Activated naive CD8-positive, alpha-beta T cell treated with anti-CD3 and anti-CD28 coated beads, Interleukin-2, amount 50 U/mL, for 16 hours (primary cell): ENCODE measurements at places on chromosomes 2 and 18.

DNA sequence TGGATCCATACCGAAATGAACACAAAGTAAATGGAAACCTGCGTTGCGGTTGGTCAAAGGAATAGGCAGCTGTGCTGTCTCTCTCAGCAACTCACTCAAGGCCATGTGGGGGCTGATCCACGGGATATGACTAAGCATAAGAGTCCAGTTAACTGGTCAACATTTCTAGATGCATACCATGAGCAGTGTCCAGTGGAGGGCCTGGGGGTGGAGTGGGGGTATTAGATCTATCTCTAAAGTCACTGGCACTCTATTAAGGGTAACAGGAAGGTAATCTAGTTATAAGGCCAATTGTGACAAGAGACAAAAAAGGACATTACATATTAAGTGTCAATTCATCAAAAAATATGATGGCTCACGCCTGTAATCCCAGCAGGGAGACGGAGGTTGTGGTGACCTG, 136.8 kb downstream of the TTC32 start:
- DNase-seq, result no peak

DNA sequence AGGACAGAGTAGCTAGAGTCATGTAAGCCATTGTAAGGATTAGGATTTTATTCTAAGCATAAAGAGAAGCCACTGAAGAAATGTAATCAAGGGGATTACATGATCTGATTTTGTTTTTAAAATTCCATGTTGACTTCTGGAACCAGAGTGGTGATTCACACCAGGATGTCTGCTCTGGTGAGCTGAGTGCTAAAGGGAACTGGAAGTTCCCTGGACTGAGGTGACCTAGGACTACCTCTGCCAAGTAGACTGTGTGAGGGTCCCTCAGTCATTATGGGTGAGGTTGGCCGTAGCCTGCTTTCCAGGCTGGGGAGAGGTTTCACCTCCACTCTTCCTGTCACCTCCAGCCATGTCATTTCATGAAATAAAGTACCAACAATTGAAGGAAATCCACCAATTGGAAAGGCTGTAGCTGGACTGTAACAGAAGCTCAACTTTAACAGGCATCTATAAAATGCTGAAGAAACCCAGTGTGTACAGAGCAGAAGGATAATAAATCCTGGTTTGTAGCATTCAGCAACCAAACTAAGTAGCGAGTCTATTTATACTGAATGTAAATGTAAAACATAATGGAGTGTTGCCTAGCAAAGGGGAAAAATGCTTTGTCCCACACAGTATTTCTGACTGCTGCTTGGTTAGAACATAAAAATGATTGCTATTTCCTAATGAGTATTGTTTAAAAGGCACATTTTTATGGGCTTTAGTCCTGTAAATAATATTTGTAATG, 507.4 kb upstream of the PKDCC start:
- no peak for DNase-seq

DNA sequence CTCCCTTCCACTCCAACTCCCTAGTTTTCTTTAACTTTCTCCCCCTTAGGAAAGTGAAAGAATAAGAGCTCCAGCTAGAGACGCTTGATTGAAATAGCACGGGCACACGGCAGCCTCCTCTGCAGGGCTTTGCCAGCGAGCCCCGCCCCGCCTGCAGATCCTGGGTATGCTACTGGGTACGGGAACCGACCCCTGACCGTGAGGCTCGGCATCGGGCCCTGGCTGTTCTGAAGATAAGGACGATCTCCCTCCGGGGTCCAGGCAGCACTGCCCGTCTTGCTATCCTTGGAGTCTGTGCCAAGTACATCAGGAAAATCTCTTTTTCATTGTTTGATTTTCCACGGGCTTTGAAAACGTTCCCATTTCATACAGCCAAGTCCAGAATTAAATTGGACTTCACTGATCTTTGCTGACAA, 284.5 kb downstream of the MTX2 start:
- no peak for DNase-seq

DNA sequence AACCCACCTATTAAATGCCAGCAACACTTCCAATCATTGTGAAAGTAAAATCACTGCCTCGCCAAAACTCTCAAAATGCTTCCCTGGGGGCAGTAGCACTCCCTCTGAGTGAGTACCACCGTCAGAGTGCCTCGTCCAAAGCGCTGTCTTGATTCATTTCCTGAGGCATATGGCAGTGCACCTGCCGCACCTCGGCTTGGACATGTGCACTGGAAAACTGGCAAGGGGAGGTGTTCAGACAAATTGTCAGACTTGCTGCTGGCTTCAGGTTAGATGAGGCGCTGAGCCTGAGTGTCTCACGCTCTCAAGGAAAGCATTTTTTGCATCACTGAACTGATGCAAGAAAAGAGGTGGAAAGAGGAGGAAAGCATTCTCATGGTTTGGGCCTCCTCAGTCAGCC, 132.8 kb downstream of the ATL2 start:
- no peak for DNase-seq

GRCh38 chr2:155381436-155381835, 682.9 kb downstream of the KCNJ3 start:
- DNase-seq, result no peak

DNA sequence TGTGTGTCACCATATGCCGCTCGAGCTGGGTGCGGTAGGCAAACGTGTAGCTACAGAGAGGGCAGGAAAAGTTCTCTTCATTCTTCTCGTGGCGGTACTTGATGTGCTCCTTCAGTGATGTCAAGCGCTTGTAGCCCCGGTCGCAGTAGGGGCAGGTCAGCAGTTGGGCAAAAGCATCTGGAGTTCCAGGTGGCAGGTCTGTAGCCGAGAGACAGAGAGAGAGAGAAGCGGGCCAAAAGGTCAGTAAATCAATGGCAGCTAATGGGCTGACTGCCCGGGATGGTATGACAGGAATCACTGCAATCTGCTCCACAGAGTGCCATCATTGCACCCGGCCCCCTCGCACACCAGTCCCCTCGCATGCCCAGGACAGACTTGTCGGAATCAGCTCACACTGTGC, 116.0 kb downstream of the ZEB2 start:
- no peak for DNase-seq

DNA sequence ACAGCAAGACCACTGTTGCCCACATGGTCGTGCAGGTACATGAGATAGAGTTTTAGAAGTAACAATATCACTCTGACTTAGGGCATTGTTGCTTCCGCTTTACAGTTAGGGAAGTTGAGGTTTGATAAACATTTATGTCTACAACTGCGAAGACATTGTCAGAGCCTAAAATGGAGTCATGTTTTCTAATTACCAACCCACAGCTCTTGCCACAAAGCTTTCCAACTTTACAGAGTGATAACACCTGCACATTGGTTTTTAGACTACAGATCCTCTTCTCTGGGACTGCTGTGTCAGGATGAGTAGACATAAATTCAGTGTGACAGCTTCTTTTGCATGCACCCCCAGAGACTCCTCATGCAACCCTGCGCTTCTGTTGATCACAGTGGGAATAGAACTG, 119.0 kb downstream of the FEZ2 start:
- no peak for DNase-seq

GRCh38 chr2:150133623-150134022, 353.8 kb downstream of the RND3 start:
- DNase-seq, result no peak

GRCh38 chr2:42824454-42824807, 32.0 kb upstream of the HAAO start:
- DNase-seq, result no peak

DNA sequence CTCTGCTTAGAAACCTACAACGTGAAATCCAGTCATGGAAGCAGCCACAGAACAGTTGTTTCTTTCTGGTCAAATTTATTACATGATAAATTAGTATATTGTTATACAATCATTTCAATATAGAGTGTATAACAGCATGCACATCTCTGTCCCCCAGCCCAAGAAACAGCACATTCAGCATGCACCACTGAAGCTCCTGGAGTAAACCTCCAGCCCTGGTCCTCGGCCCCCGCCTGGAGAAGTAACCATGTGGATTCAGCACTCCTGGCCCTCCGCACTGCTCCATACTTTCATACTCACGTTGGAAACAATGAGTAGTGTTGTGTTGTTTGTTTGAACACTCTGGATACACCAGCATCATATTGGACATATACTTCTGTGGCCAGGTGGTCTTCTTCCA, 15.3 kb upstream of the ID2 start:
- DNase-seq, result no peak

DNA sequence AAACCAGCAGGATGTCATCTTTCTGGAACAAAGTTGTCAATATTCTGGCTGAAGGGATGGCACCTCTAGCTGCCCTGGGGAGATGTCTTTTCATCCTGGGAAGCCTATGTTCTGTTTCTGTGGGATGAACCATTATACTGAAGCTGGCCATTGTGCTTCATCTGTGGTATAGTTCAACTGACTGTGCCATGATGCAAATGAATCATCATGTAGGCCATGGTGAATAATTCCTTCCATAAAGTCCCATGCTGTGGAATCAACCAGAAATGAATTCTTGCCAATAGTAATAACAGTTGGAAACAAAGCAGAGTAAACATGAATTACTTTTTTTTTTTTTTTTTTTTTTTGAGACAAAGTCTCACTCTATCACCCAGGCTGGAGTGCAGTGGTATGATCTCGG, 64.1 kb upstream of the CNGA3 start:
- no peak for DNase-seq
